ENCODE measurements at places on chromosomes 5 and 9.
A peak's percentile ranks its signal among the peaks of the same experiment; 100 is the strongest.

DNA sequence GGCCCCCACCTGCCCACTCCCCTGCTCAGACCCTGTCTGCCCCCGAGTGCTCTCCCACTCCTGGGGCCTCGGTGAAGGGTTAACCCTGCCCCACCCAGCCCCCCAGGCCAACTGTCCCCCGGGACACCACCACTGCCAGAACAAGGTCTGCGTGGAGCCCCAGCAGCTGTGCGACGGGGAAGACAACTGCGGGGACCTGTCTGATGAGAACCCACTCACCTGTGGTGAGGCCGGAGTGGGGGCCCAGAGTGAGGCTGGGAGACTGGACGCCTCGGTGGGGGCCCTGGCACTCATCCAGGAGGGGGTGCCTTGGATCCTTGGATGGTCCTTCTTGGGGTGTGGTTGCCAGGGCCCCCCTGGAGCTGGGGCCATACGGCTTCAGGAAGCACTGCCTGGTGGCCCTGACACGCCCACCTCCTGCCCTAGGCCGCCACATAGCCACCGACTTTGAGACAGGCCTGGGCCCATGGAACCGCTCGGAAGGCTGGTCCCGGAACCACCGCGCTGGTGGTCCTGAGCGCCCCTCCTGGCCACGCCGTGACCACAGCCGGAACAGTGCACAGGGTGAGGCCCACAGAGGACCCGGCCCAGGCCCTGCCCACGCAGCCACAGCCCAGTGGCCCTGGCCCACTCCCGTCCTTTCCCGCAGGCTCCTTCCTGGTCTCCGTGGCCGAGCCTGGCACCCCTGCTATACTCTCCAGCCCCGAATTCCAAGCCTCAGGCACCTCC, 2.1 kb downstream of the MAMDC4 start:
- H3K4me3 ChIP-seq = no peak overlapping the region
- H3K27ac ChIP-seq = no peak overlapping the region
- no peak for DNase-seq
- H3K4me1 ChIP-seq = peaks cover 40% of the 10 kb centered on the region
- peaks cover 20% of the 10 kb centered on the region for H3K36me3 ChIP-seq

GRCh38 chr9:35690294-35690613, 529 bp upstream of the TPM2 start:
- H3K36me3 ChIP-seq = no peaks in the 10 kb centered on the region
- H3K4me1 ChIP-seq = peaks cover 66% of the 10 kb centered on the region
- H3K27ac ChIP-seq = no peak overlapping the region
- DNase-seq = no peak

DNA sequence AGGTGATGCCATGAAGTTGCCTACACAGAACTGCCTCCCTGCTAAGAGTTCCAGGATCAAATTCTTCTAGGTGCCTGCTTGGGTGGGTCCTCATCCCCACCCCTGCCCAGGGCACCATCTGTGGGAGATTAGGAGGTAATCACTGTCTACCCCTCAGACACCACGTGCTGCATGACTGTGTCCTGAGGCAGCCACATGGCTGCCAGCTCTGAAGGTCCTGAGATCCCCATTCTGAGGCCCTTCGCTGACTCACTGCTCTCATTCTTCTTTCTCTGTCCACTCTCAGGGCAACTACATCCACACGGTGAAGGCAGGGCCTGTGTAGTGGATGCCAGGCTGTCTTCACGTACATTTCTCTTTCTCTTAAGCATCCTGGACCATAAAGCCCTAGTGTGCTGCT, 222.9 kb upstream of the ANKRD55 start:
- no peaks in the 10 kb centered on the region for H3K27me3 ChIP-seq
- no peaks in the 10 kb centered on the region for H3K36me3 ChIP-seq
- DNase-seq = no peak
- no peak overlapping the region for H3K4me3 ChIP-seq

GRCh38 chr5:104652271-104652861, 1089.8 kb upstream of the NUDT12 start:
- H3K27ac ChIP-seq = no peak overlapping the region
- H3K4me3 ChIP-seq = no peak overlapping the region
- DNase-seq = no peak

- H3K4me1 ChIP-seq = no peaks in the 10 kb centered on the region
- H3K36me3 ChIP-seq = peaks cover 61% of the 10 kb centered on the region
- no peaks in the 10 kb centered on the region for H3K27me3 ChIP-seq
Measured at GRCh38 chr9:133102190-133103021, 18.6 kb downstream of the RALGDS start.

DNA sequence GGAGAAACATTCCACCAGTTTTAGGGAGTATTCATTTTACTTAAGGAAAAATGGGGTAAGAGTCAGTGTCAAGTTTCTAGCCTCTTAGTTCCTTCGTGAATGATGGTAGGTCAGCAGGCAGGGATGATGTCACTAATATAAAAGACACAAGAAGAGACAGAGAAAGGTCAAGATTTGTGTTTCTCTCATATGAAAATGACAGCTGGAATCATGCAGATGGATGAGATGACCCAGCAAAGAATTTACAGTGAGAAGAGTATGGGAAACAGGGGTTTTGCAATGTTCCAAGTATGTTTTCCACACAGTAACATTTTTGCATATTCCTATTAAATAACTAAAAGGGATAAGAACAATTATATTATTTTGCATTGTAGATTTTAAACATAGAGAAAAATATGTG, 749.6 kb upstream of the DMAC1 start:
- H3K27me3 ChIP-seq = no peaks in the 10 kb centered on the region
- no peak for DNase-seq
- H3K4me3 ChIP-seq = no peak overlapping the region
- H3K4me1 ChIP-seq = no peaks in the 10 kb centered on the region
- H3K27ac ChIP-seq = no peak overlapping the region
- H3K36me3 ChIP-seq = no peaks in the 10 kb centered on the region

DNA sequence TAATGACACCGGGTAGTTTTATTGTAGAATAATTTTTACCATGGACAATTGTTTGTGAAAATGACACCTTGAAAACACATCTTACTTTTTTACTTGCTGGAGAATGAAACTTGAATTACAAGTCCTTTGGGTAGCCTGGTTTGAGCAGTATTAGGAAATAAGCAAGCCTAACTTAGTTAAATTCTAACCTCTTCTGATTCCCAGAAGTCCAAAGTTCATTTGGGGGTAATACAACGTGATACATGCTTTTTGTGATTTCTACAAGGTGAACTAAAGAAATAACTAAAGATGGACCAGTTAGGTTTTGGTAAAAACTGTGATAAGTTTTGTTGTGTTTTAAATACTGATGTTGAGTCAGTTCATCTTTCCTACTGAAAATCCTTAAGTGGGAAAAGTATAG, 135.4 kb upstream of the DMRT1 start:
- peak overlapping the region; percentile 83 for H3K27ac ChIP-seq
- H3K27me3 ChIP-seq = no peaks in the 10 kb centered on the region
- peak; percentile 86 for DNase-seq
- peaks cover 21% of the 10 kb centered on the region for H3K36me3 ChIP-seq

DNA sequence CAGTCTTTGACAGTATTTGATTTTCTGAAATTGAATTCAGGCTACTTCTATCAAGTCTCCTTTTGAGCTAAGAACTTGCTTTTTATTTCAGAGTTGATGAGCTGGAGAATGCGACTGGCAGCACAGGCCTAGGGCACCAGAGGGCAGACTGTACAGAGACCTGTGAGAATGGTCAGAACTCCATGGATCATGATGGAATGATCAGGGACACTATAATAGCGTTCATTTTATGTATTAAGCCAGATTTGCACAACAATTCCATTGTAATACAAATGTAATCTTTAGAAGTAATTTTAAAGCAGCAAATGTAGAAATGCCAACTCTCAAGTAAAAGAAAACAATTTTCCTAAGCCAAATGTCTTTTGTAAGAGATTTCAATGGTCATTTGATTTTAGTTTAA, 902.4 kb downstream of the NR2F1-AS1 start:
- H3K4me3 ChIP-seq = no peak overlapping the region
- H3K36me3 ChIP-seq = no peaks in the 10 kb centered on the region
- peak; percentile 4 for DNase-seq

DNA sequence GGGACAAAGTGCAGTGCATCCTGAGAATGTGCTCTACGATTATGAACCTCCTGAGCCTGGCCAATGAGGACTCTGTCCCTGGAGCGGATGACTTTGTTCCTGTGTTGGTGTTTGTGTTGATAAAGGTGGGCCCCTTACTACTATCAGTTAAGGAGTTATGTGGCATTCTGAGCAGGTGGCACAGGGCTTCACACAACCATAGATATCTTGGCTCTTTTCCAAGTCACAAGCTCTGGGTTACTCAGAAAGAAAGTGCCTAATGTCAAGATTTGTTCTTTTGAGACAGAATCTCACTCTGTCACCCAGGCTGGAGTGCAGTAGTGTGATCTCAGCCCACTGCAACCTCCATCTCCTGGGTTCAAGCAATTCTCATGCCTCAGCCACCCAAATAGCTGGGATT, 99.0 kb downstream of the GAPVD1 start:
- no peaks in the 10 kb centered on the region for H3K4me1 ChIP-seq
- no peak overlapping the region for H3K4me3 ChIP-seq
- no peaks in the 10 kb centered on the region for H3K27me3 ChIP-seq
- no peak overlapping the region for H3K27ac ChIP-seq

- no peaks in the 10 kb centered on the region for H3K4me1 ChIP-seq
- H3K27me3 ChIP-seq = peaks cover 40% of the 10 kb centered on the region
- no peak for DNase-seq
- no peak within 1 kb of the TSS for H3K4me3 ChIP-seq
- no peak within 1 kb of the TSS for H3K27ac ChIP-seq
Measured at GRCh38 chr5:76082772-76083554, at the start of gene SV2C. Gene SV2C, plus strand, starts transcription at chr5:76083383. Its CDS starts 48,368 bp downstream, at chr5:76131751.

- no peaks in the 10 kb centered on the region for H3K27me3 ChIP-seq
- no peaks in the 10 kb centered on the region for H3K36me3 ChIP-seq
- H3K27ac ChIP-seq = no peak overlapping the region
- no peak overlapping the region for H3K4me3 ChIP-seq
- no peak for DNase-seq
Measured at GRCh38 chr5:83586874-83587776, 115.6 kb downstream of the VCAN start.

GRCh38 chr5:149837680-149838269, 106.8 kb downstream of the PDE6A start:
- no peaks in the 10 kb centered on the region for H3K4me1 ChIP-seq
- H3K36me3 ChIP-seq = no peaks in the 10 kb centered on the region
- no peaks in the 10 kb centered on the region for H3K27me3 ChIP-seq
- no peak overlapping the region for H3K27ac ChIP-seq
- H3K4me3 ChIP-seq = no peak overlapping the region
- peak; percentile 54 for DNase-seq

DNA sequence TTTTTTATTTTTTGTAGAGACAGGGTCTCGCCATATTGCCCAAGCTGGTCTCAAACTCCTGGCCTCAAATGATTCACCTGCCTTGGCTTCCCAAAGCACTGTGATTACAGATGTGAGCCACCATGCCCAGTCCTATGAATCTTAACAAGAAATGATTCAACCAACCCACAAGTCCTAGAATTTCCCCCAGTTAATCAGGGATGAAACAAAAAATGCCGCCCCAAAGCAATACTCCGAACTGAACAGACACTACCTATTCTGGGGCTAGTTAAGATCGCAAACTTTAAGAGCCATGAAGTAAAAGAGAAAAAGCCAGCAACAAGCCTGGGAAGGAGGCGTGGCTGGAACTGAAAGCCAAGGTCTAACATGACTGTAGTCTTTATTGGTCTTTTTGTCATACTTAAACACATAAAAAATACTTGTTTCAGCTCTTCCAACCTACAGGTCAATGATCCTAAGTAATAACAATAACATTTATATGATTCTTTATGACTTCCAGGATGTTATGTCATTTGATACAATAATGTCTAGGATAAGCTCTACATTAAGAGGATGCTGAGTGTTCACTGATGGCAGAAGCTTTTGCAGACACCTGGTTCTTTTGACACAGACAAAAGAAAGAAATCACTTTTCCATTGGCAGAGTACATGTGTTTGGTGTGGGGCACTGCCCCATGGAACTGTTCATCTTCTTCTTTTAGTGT, 361.1 kb upstream of the TLE4 start:
- DNase-seq = no peak
- no peak overlapping the region for H3K27ac ChIP-seq
- H3K4me3 ChIP-seq = no peak overlapping the region
- H3K27me3 ChIP-seq = no peaks in the 10 kb centered on the region
- H3K4me1 ChIP-seq = no peaks in the 10 kb centered on the region

GRCh38 chr9:131624636-131625507, 79.5 kb downstream of the PRRT1B start:
- H3K36me3 ChIP-seq = peaks cover 13% of the 10 kb centered on the region
- H3K4me3 ChIP-seq = no peak overlapping the region
- no peaks in the 10 kb centered on the region for H3K27me3 ChIP-seq
- no peak overlapping the region for H3K27ac ChIP-seq
- no peaks in the 10 kb centered on the region for H3K4me1 ChIP-seq
- DNase-seq = no peak

- H3K27me3 ChIP-seq = no peaks in the 10 kb centered on the region
- no peak overlapping the region for H3K4me3 ChIP-seq
- no peaks in the 10 kb centered on the region for H3K36me3 ChIP-seq
- DNase-seq = peak; percentile 29
Measured at GRCh38 chr5:74599148-74599547, 41.4 kb downstream of the ENC1 start.

- no peak overlapping the region for H3K4me3 ChIP-seq
- peaks cover 1% of the 10 kb centered on the region for H3K36me3 ChIP-seq
- no peaks in the 10 kb centered on the region for H3K27me3 ChIP-seq
- H3K4me1 ChIP-seq = peaks cover 6% of the 10 kb centered on the region
Measured at GRCh38 chr5:109035436-109035835, 287.7 kb downstream of the FER start.

DNA sequence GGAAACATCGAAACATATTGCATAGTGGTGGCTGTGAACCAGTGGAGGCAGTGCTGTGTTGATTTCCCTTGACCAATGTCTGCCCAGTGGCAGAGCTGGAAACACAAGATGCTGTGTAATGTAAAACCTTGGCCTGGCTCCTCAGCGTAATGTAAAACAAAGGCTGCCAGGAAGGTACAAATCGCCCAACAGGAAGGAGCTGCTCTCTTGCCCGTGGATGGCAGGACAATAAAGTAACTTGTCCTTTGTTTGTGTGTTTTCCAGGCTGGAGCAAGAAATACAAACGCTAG, 143.4 kb downstream of the PALM2AKAP2 start:
- no peak overlapping the region for H3K27ac ChIP-seq
- H3K4me1 ChIP-seq = no peaks in the 10 kb centered on the region
- H3K36me3 ChIP-seq = no peaks in the 10 kb centered on the region
- no peak for DNase-seq
- H3K4me3 ChIP-seq = no peak overlapping the region

GRCh38 chr5:93588352-93589151, 5.5 kb downstream of the NR2F1 start:
- DNase-seq = no peak
- H3K4me3 ChIP-seq = peak overlapping the region; percentile 96
- peaks cover 53% of the 10 kb centered on the region for H3K4me1 ChIP-seq
- peaks cover 9% of the 10 kb centered on the region for H3K36me3 ChIP-seq
- H3K27me3 ChIP-seq = no peaks in the 10 kb centered on the region
- no peak overlapping the region for H3K27ac ChIP-seq

GRCh38 chr9:137097761-137098462, 11.1 kb downstream of the MAN1B1 start:
- no peaks in the 10 kb centered on the region for H3K27me3 ChIP-seq
- H3K4me1 ChIP-seq = no peaks in the 10 kb centered on the region
- H3K4me3 ChIP-seq = no peak overlapping the region
- DNase-seq = no peak
- H3K27ac ChIP-seq = no peak overlapping the region

- no peaks in the 10 kb centered on the region for H3K4me1 ChIP-seq
- H3K4me3 ChIP-seq = no peak overlapping the region
- no peaks in the 10 kb centered on the region for H3K27me3 ChIP-seq
- no peak for DNase-seq
Measured at GRCh38 chr5:165161204-165161603, 1655.8 kb downstream of the MAT2B start.

GRCh38 chr5:178353461-178353860, 120.9 kb upstream of the PHYKPL start:
- no peak overlapping the region for H3K27ac ChIP-seq
- H3K27me3 ChIP-seq = peaks cover 23% of the 10 kb centered on the region
- no peaks in the 10 kb centered on the region for H3K36me3 ChIP-seq
- no peaks in the 10 kb centered on the region for H3K4me1 ChIP-seq
- no peak for DNase-seq
